Activated CD4-positive, alpha-beta T cell treated with anti-CD3 and anti-CD28 coated beads, Interleukin-2, amount 10 ng/mL, durations not matched to agents 7 days and 5 days (primary cell): ENCODE measurements at places on chromosomes 6 and 20.

DNA sequence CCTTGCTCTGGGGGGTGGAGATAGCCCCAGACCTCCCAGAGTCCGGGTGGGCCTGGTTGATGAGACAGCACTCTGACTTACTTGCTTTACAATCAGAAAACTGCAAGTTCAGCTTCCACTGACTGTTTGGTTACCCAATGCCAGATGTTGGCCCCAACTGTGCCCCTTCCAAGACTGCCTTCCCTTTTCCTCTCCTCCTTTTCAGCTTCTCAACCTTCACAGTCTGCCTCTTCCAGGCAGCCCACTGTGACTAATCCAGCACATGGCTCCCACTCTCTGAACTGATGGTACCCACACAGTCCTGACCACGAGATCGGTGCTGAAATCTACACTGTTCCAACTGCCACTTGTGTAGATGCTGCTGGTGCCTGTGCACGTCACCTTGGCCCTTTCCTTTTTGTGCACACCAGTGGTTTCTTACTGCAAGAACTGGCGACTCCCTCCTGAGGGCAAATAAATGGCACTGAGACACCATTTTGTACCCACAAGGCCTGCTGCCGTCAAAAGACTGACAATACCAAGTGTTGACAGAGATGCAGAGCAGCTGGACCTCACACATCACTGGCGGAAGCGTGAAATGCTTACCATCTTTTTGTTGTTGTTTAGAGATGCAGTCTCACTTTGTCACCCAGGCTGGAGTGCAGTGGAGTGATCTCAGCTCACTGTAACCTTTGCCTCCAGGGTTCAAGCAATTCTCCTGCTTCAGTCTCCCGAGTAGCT lies 1.8 kb upstream of the ARFGAP1 start:
- H3K4me3 ChIP-seq, result peak overlapping the region; percentile 76
- no peaks in the 10 kb centered on the region for H3K27me3 ChIP-seq
- peaks cover 27% of the 10 kb centered on the region for H3K4me1 ChIP-seq
- peaks cover 1% of the 10 kb centered on the region for H3K36me3 ChIP-seq
- DNase-seq, result no peak

DNA sequence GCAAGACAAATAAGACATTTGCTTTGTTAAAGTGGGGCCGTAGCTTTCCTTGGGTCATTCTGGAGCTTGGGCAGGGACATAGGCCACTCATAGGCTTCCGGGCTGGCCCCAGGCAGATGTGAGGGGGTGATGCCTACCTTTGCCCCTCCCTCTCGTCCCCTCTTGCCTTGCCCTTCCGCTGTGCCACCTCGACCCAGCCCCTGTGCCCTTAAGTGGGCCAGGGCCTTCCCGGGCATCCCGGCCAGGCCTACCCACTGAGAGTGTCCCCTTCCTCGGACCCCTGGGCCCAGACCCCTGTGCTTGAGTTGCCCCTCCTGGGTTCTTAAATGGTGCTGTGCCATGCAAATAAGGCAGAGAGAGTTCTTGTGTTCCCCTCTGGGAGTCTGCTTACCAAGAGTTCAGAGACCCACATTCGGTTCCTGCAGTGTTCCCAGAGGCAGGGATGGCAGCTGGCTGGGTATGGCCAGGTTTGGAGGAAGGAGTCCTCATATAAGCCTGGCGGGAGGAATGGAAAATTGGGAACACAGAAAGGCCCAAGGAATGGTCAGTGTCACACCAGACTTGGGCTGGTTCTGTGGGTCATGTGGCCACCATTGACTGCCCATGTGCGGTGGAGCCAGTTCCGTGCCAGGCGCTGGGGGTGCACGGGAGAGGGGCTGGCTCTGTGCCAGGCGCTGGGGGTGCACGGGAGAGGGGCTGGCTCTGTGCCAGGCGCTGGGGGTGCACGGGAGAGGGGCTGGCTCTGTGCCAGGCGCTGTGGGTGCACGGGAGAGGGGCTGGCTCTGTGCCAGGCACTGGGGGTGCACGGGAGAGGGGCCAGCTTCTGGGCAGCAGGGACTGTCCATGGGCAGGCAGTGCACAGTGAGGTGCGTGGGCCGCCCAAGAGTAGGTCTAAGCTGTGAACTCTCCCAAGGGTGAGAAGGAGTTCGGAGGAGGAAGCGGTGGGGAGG lies 173.5 kb upstream of the SNX9 start:
- peak overlapping the region; percentile 21 for H3K27ac ChIP-seq
- peaks cover 10% of the 10 kb centered on the region for H3K36me3 ChIP-seq
- H3K4me1 ChIP-seq, result peaks cover 31% of the 10 kb centered on the region
- no peak overlapping the region for H3K4me3 ChIP-seq

DNA sequence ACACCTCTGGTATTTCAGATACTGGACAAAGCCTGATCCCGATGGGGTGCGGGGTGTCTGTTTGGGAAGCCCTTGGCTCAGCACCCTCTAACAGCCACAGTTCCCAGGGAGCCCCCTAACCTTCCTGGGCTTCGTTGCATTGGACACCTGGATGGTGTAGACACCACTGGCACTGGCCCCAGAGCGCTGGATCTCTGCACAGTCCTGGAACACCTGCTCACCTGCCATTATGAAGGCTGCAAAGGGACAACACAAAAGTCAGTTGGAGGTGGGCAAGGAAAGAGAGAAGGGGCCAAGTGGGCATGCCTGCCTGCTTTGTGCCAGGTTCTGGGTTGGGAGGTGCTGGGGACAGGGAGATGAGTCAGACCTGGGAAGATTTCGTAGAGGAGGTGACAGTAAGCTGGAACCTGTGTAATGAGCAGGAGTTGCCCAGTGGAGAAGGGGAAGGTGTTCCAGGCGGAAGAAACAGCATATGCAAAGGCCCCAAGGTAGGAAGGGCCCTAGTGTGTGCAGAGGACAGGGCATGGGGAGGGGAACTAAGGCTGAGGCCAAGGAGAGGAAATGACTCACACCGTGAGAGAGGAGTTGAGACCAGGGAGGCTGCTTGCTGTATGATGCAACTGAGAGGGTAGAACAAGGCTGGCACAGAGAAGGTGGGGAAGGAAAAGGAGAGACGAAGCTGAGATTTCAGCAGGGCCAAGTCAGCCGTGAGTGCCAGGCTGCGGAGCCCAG lies 34.9 kb downstream of the ANGPT4 start:
- peaks cover 7% of the 10 kb centered on the region for H3K27me3 ChIP-seq
- no peak overlapping the region for H3K4me3 ChIP-seq
- peaks cover 18% of the 10 kb centered on the region for H3K4me1 ChIP-seq
- peak; percentile 29 for DNase-seq
- H3K36me3 ChIP-seq, result no peaks in the 10 kb centered on the region

GRCh38 chr20:4812641-4813075 lies 90.9 kb downstream of the PRND start:
- H3K27me3 ChIP-seq, result no peaks in the 10 kb centered on the region
- H3K36me3 ChIP-seq, result peaks cover 76% of the 10 kb centered on the region
- DNase-seq, result no peak

DNA sequence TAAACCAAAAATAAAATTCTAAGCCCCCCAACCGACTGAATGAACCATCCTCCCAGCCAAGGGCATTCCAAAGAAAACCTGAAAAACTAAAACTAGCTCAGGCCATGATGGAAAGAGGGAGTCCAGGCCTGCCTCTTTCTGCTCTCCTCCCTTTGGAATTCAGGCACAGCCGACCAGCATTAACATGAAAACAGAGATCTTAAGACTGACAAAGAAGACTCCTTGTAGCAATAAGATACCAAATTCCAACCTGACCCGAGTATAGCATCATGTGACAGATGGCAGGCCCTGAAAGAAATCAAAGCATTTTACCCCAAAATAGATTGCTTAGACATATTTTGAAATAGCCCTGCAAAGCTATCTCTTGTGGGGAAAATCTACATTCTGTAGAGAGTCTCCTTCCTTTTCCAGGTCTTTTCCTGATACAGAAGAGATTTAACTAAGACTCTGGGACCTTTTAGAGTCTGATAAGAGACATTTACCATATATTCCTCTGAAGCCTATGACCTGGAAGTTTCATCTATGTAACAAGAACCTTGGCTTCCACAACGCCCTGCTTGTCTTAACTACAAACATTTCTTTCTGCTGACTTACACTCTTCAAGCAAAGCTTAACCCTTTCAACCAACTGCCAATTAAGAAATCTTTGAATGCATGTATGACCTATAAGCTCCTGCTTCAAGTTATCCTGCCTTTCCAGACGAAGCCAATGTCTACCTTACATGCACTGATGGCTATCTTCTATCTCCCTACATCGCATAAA lies 22.2 kb upstream of the TXLNB start:
- no peaks in the 10 kb centered on the region for H3K27me3 ChIP-seq
- no peak overlapping the region for H3K27ac ChIP-seq
- H3K4me3 ChIP-seq, result no peak overlapping the region

GRCh38 chr20:15333170-15333569 lies 995.8 kb upstream of the FLRT3 start:
- H3K4me1 ChIP-seq, result no peaks in the 10 kb centered on the region
- H3K36me3 ChIP-seq, result no peaks in the 10 kb centered on the region
- DNase-seq, result no peak

DNA sequence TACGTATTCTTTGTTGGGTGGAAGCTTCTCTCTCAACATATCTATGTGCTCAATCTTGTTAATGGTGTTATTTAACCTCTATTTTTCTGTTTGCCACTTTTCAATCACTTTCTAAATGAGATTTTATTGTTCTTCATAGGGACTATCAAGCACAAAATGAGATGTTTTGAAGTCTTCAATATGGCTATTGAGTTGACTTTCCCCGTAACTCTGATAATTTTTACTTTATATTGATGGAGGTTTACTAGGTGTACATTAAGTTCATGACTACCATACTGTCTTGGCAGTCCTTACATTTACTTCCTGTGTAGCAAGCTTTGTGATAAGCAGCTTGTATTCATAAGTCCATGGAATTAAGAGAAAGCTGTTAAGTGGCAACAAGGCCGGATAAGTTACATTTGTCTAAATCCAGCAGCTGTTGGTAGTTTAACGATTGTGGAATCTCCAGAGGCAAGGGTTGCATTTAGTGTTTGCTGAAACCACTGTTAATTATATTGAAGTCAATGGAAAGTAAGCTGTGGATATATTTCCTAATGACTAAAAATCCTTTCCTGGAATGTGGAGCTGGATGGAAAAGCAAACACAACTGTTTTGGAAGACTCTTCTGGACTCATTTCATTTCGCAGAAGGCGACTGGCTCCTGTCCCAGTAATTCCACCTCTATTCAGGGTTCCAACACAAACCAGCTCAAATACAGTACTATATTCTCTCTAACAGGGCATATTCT lies 57.3 kb upstream of the SMIM29 start:
- H3K4me1 ChIP-seq, result no peaks in the 10 kb centered on the region
- no peak for DNase-seq
- no peak overlapping the region for H3K4me3 ChIP-seq
- no peaks in the 10 kb centered on the region for H3K27me3 ChIP-seq
- H3K36me3 ChIP-seq, result no peaks in the 10 kb centered on the region

DNA sequence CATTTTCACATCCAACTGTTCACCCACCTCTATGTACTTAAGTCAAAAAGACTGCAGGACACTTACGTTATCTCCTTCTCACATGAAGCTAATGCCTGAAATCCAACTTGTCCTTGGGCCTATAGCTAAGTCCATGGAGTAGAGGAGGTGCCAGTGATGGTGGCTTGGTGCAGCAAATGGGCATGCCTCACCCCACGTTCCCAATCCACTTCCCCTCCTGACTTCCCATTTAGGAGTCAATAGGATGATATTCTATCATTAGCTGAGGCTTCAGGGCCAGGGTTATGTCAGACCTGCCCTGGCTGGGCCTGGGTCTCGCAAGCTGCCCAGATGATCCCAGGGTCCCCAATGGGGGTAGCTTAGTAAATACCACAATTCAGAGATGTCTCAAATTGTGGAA lies 410.4 kb downstream of the MAFB start:
- no peak overlapping the region for H3K27ac ChIP-seq
- H3K4me3 ChIP-seq, result no peak overlapping the region
- no peaks in the 10 kb centered on the region for H3K36me3 ChIP-seq
- no peak for DNase-seq
- H3K27me3 ChIP-seq, result no peaks in the 10 kb centered on the region

GRCh38 chr6:92589996-92590395 lies 829.4 kb downstream of the EPHA7 start:
- no peak overlapping the region for H3K27ac ChIP-seq
- no peaks in the 10 kb centered on the region for H3K4me1 ChIP-seq
- DNase-seq, result no peak
- no peaks in the 10 kb centered on the region for H3K36me3 ChIP-seq

GRCh38 chr6:40148882-40149573 lies 214.8 kb upstream of the MOCS1 start:
- H3K4me1 ChIP-seq, result no peaks in the 10 kb centered on the region
- H3K36me3 ChIP-seq, result no peaks in the 10 kb centered on the region
- DNase-seq, result no peak
- no peak overlapping the region for H3K27ac ChIP-seq

DNA sequence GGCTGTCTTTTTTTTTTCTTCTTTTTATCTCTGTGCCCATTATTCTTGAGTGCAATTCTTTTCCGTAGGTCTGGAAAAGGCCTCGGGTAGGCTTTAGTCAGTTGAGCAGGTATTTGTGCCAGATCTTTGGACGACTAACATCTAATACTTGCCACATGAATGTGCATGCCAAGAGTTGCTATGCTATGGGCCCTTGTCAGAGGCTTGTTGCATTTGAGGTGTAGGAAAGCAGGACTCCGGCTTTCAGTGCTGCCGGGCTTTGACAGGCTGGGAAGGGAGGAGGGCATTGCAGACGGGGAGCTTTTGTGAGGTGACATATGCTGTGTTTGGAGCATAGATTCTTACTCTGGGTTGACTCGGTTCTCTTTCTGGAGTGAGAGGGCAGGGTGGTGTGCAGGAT lies 10.2 kb downstream of the LRRC1 start:
- no peak overlapping the region for H3K4me3 ChIP-seq
- H3K4me1 ChIP-seq, result no peaks in the 10 kb centered on the region
- no peak for DNase-seq
- H3K27me3 ChIP-seq, result no peaks in the 10 kb centered on the region
- H3K27ac ChIP-seq, result no peak overlapping the region

DNA sequence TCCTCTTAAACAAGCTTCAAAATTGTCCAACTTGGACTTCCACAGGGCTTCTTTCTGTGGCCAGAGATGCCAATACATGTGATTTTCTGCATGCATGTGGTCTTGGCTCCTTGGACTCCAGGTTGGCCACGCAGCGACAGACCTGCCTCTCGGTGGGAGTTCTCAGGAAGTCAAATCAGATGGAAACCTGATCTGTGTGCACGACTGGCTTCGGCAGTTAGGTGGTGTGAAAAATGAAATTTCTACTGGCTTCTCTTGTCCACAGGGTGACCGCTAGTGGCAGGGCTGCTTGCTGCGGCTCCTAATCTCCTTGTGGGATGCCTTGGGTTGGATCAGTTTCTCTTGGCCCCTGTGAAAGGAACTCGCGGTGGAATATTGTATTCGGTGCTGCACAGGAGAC lies 57.3 kb downstream of the PHACTR3 start:
- no peak for DNase-seq
- no peaks in the 10 kb centered on the region for H3K36me3 ChIP-seq
- H3K4me3 ChIP-seq, result no peak overlapping the region
- H3K4me1 ChIP-seq, result no peaks in the 10 kb centered on the region
- H3K27ac ChIP-seq, result no peak overlapping the region

GRCh38 chr6:166194914-166195859 lies 27.5 kb upstream of the TBXT start:
- no peaks in the 10 kb centered on the region for H3K4me1 ChIP-seq
- H3K27me3 ChIP-seq, result peaks cover 5% of the 10 kb centered on the region
- H3K4me3 ChIP-seq, result no peak overlapping the region
- no peaks in the 10 kb centered on the region for H3K36me3 ChIP-seq
- no peak for DNase-seq
- H3K27ac ChIP-seq, result no peak overlapping the region

GRCh38 chr6:31113861-31114540 lies 599 bp upstream of the PSORS1C1 start:
- DNase-seq, result no peak
- H3K36me3 ChIP-seq, result no peaks in the 10 kb centered on the region
- H3K27ac ChIP-seq, result no peak overlapping the region
- no peak overlapping the region for H3K4me3 ChIP-seq
- H3K4me1 ChIP-seq, result no peaks in the 10 kb centered on the region
